Glutamatergic neuron (in vitro differentiated cells): ENCODE measurements at places on chromosomes 13 and 19. TPM values are rescaled to one million over a fixed set of nuclear protein-coding genes. Genes with fewer than 3 reads are reported as not detected.
A peak's percentile ranks its signal among the peaks of the same experiment; 100 is the strongest.

GRCh38 chr13:113904411-113904810 is 40.5 kb upstream of the GAS6 start:
- H3K27ac ChIP-seq, result no peak overlapping the region
- no peaks in the 10 kb centered on the region for H3K36me3 ChIP-seq
- DNase-seq, result no peak
- no peak overlapping the region for H3K4me3 ChIP-seq

DNA sequence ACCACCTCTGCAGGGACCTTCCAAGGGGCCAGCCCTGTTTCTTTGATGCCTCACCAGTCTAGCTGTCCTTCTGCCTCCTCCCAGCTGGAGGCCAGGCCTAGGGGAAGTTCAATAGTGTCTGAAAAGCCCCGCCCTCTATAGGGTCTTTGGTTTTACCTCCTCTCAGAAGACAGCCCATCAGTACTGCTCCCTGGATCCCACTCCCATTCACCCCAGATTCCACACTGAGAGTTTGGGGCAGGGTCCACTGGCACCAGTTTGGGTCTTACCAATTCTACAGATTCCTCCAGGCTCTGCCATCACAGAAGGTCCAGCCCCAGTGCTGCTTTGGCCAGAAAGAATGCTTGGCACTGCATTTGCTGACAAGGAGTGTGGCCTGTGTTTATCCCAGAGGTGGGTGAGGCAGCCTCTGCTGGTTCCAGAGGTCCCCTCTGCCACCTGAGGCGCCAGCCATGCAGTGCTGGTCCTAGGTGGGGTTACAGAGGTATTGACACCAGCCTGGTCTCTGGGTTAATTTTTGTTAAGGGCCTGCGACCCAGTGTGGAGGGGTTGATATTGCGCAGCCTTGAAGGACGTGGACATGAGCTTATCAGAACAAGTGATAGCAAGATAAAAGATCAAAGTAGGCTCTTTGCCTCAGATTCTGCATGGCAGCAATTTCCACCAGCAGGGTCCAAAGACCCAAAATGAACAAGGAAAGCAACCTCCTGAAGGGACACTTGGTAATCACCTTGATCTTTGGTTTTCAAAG is 41.4 kb upstream of the IGSF23 start:
- no peak overlapping the region for H3K4me3 ChIP-seq
- no peak overlapping the region for H3K27ac ChIP-seq
- no peak for DNase-seq

DNA sequence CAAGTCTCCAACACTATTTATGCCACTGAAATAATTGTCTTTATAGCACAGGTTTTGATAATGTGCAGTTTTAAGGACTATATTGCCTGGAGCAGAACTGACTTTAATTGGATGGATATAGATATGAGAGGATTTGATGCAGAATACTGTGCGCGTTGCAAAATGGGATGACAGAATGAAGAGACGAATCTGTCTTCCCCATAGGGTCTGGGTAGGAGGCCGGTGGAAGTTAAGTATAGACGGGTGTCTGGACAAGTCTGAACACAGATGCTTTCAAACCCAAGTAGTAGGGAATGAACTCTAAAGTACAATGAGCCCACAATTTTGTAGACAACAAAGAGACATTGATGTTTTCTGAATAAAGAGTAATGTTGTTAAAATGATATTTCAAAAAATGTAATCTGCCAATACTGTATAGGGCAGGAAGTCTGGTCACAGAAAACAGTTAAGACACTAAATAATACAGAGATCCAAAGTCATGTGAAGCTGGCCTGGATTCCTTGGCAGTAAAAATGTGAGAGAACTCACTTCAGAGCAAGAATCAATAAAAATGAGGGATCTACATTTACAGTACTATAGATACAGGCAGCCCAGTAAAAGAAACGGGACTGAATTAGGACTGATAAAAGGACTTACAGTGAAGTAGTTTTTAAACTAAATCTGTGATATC is 125.5 kb downstream of the ENOX1 start:
- no peaks in the 10 kb centered on the region for H3K36me3 ChIP-seq
- H3K4me3 ChIP-seq, result no peak overlapping the region
- H3K27me3 ChIP-seq, result no peaks in the 10 kb centered on the region
- H3K4me1 ChIP-seq, result no peaks in the 10 kb centered on the region
- H3K27ac ChIP-seq, result no peak overlapping the region

GRCh38 chr19:4588291-4588761 is 28.8 kb upstream of the SEMA6B start:
- peaks cover 11% of the 10 kb centered on the region for H3K27me3 ChIP-seq
- no peaks in the 10 kb centered on the region for H3K36me3 ChIP-seq
- peak overlapping the region; percentile 15 for H3K4me3 ChIP-seq

- no peaks in the 10 kb centered on the region for H3K27me3 ChIP-seq
- no peak overlapping the region for H3K4me3 ChIP-seq
- no peaks in the 10 kb centered on the region for H3K36me3 ChIP-seq
- no peak for DNase-seq
- no peak overlapping the region for H3K27ac ChIP-seq
Observed at GRCh38 chr13:50905256-50905655, 4.3 kb upstream of the RNASEH2B start.

GRCh38 chr13:41456768-41457588 is at the start of gene RGCC:
Gene RGCC, plus strand, starts transcription at chr13:41457550. Its CDS starts 158 bp downstream, at chr13:41457708.
- no peaks in the 10 kb centered on the region for H3K4me1 ChIP-seq
- H3K27ac ChIP-seq, result no peak within 1 kb of the TSS
- DNase-seq, result peak; percentile 77
- peak within 1 kb of the TSS; percentile 64 for H3K4me3 ChIP-seq
- peaks cover 21% of the 10 kb centered on the region for H3K27me3 ChIP-seq

- no peak for DNase-seq
- H3K36me3 ChIP-seq, result peaks cover 6% of the 10 kb centered on the region
- H3K4me1 ChIP-seq, result peaks cover 3% of the 10 kb centered on the region
- no peak overlapping the region for H3K4me3 ChIP-seq
- no peak overlapping the region for H3K27ac ChIP-seq
- no peaks in the 10 kb centered on the region for H3K27me3 ChIP-seq
Observed at GRCh38 chr13:107873926-107874325, 341.4 kb downstream of the LIG4 start.

- H3K4me1 ChIP-seq, result no peaks in the 10 kb centered on the region
- H3K4me3 ChIP-seq, result no peak within 1 kb of the TSS
- no peak within 1 kb of the TSS for H3K27ac ChIP-seq
- no peak for DNase-seq
- H3K36me3 ChIP-seq, result no peaks in the 10 kb centered on the region
Observed at GRCh38 chr19:17376935-17377600, at the start of gene PLVAP. Gene PLVAP, minus strand, starts transcription at chr19:17377342. Its CDS starts 54 bp downstream, at chr19:17377288.

- peaks cover 5% of the 10 kb centered on the region for H3K27me3 ChIP-seq
- H3K4me1 ChIP-seq, result peaks cover 22% of the 10 kb centered on the region
- H3K27ac ChIP-seq, result peak overlapping the region; percentile 34
- H3K4me3 ChIP-seq, result peak overlapping the region; percentile 90
- no peak for DNase-seq
- H3K36me3 ChIP-seq, result no peaks in the 10 kb centered on the region
Observed at GRCh38 chr19:8446061-8446709, 1.4 kb downstream of the HNRNPM start.

DNA sequence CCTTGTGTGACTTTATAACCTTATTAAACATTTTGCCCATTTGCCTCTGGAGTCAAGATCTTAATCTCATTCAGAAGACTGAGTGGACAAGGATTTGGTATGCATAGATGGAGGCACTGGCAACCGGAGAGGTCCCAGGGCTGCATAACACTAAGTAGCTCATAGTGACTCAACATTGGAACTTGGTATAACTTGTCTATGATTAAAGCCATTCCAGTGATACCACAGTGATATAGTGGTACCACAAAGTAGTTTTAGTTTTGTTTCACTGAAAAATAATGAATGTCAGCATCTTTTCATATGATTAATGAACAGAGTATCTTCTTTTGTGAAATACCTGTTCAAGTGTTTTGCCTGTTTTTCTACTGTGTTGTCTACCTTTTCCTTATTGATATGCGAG is 26.4 kb downstream of the CDK8 start:
- H3K27me3 ChIP-seq, result no peaks in the 10 kb centered on the region
- no peak overlapping the region for H3K27ac ChIP-seq
- H3K36me3 ChIP-seq, result no peaks in the 10 kb centered on the region
- H3K4me1 ChIP-seq, result no peaks in the 10 kb centered on the region

DNA sequence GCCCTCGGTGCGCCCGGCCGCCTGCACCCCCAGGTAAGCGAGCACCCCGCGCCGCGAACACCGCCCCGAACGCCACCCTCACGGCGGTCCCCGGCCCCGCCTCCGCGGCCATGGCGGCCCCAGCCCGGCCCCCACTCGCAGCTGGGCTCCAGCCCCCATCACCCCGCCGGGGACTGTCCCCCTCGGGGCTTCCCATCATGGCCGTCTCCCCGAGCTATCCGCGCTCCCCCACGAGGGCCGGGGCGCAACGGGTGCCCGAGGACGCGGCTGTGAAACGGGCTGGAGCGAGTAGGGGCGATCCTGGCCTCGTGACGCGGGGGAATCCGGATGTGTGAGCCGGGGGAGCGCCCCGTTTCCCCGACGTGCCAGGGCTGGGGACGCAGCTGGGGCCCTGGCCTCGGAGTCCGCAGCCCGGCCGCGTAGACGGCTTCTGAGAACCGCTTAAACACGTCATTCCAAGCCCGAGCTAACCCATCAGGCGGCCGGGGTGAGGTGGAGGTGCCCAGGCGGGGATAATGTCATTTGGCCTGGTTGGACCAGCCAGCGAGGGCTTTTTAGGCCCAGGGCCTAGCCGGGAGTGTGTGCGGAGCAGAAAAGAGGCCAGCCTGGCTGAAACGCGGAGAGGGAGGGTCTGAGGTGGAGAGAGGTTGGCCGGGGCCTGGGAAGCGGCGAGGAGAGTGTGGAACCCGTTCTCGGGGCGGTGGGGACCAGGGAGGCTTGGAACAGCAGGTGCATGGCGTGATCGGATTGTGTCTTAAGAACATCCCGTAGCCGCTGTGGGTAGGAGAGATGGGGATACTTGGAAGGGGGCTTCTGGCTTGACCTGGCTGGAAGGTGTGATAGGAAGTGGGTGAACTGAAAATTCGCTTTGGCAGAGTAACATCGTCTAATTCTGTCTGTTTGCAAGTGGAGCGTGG is 550 bp downstream of the CERS4 start:
- H3K36me3 ChIP-seq, result no peaks in the 10 kb centered on the region
- H3K4me3 ChIP-seq, result peak overlapping the region; percentile 88
- DNase-seq, result peak; percentile 57
- H3K27me3 ChIP-seq, result peaks cover 9% of the 10 kb centered on the region

DNA sequence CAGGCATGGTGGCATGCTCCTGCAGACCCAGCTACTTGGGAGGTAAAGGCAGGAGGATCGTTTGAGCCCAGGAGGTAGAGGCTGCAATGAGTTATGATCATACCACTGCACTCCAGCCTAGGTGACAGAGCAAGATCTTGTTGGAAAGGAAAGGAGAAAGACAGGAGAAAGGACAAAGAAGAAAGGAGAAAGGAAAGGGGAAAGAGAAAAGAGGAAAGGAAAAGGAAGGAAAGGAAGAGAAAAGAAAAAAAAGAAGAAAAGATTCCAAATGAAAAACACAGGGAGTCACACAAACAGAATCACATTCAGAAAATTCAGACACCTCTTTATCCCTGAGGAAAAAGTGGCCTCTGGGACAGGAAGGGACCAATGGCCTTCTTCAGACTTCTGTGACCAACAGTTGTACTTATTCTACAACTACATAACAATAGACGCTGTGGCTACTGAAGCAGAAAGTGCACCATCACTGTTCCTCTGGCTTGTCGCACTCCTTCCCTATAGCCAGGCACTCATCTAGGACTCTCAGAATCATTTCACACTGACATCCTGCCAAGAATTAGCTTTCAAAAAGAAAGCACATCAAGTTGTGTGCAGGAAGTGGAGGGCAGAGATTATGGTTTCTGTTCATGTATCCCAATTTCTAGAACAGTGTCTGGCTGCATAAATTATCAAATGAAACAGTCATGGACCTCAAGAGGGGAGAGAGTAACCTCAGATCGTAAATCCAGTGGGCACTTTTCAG is 5.9 kb downstream of the MTMR6 start:
- H3K27me3 ChIP-seq, result peaks cover 5% of the 10 kb centered on the region
- peaks cover 38% of the 10 kb centered on the region for H3K4me1 ChIP-seq
- peak overlapping the region; percentile 78 for H3K4me3 ChIP-seq
- no peak overlapping the region for H3K27ac ChIP-seq
- no peak for DNase-seq
- no peaks in the 10 kb centered on the region for H3K36me3 ChIP-seq

DNA sequence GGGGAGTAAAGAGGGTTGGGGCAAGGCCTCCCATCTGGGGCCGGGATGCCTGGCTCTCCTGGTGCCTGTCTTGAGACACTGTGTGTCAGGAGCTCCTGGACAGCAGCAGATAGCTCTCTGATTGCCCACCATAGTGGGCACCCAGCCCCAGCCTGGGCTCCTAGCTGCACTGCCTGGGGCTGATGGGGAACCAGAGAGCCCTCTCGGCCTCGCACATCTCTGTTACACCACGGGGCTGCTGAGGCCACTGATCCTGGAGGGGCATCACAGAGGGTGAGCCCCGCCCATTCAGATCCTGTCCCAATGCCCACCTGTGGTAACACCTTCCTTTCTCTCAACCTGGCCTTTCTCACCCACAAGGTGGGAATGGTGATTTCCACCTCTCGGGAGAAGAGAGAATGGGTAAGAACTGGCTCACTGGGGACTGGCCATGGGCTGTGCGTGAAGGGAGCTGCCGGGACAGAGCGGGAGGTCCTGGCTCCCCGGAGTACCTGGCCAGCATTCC is 135.9 kb downstream of the URI1 start:
- peaks cover 5% of the 10 kb centered on the region for H3K27me3 ChIP-seq
- H3K36me3 ChIP-seq, result no peaks in the 10 kb centered on the region
- no peak overlapping the region for H3K27ac ChIP-seq
- H3K4me3 ChIP-seq, result no peak overlapping the region
- no peaks in the 10 kb centered on the region for H3K4me1 ChIP-seq

DNA sequence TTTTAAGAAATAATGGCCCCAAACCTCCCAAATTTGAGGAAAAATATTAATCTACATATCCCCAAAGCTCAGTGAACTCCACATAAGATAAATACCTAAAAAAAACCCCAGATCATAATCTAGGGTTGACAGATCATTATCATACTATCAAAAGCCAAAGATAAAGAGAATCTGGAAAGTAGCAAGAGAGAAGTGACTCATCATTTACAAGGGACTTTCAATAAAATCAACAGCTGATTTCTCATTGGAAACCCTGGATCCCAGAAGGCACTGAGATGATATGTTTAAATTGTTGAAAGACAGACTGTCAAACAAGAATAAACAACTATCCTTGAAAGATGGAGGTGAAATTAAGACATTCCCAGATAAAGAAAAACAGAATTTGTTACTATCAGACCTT is 199.3 kb downstream of the KCNRG start:
- H3K36me3 ChIP-seq, result no peaks in the 10 kb centered on the region
- H3K27ac ChIP-seq, result no peak overlapping the region
- peaks cover 3% of the 10 kb centered on the region for H3K27me3 ChIP-seq
- H3K4me1 ChIP-seq, result peaks cover 1% of the 10 kb centered on the region
- DNase-seq, result no peak
- no peak overlapping the region for H3K4me3 ChIP-seq

GRCh38 chr13:106867249-106867648 is 299.3 kb upstream of the ARGLU1 start:
- H3K36me3 ChIP-seq, result peaks cover 4% of the 10 kb centered on the region
- no peak overlapping the region for H3K4me3 ChIP-seq
- peaks cover 4% of the 10 kb centered on the region for H3K27me3 ChIP-seq

GRCh38 chr13:43324129-43324528 is 300.7 kb downstream of the DNAJC15 start:
- peaks cover 31% of the 10 kb centered on the region for H3K4me1 ChIP-seq
- peak overlapping the region; percentile 92 for H3K27ac ChIP-seq
- H3K27me3 ChIP-seq, result peaks cover 2% of the 10 kb centered on the region
- no peaks in the 10 kb centered on the region for H3K36me3 ChIP-seq

KASH5 gene
- 0.49 TPM for total RNA-seq

N4BP2L2 gene
- total RNA-seq, result 129 TPM

CLDN10 gene
- total RNA-seq, result 8.3 TPM

LGALS14 gene
- total RNA-seq, result not detected

ATXN8OS gene
- not detected for total RNA-seq

ZNF154 gene
- total RNA-seq, result 57.5 TPM
